ENCODE measurements at places on chromosomes 7 and 10.
A peak's percentile ranks its signal among the peaks of the same experiment; 100 is the strongest.

DNA sequence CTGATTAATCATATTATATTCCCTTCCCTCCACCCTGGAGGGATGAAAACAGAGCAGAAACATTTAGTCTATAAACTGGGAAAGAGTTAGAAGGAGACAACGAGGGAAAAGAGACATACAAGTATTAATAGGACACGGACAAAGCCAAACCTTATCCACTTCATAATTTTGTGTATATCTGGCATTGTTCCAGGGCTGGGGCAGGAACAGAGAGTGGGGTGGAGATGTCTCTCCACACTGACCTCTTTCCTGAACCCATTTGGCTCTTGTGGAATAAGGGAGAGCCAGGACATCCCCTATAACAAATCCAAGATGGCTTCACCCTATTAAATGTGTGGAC is 43.7 kb upstream of the TSPAN33 start:
- DNase-seq: no peak

GRCh38 chr10:101007099-101007711 is 7.6 kb downstream of the LZTS2 start:
- DNase-seq: no peak

GRCh38 chr10:15325944-15326284 is 45.2 kb downstream of the FAM171A1 start:
- no peak for DNase-seq

DNA sequence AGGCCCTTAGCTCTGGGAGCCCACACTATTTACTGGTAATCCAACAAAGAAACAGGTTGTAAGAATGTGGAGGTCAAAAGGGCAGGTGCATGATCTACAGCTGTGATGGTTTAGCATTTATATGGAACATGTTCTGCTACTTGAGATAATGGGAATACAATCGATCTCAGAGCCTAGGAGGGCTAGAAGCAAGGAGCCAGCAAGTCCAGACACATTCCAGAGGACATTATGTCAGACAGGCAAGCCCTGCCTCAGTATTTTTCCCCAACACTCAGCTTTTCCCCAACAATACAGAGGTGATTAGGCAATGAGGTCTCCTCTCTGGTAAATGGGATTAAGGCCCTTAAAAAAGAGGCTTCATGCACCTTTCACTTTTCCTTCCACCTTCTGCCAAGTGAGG is 21.4 kb upstream of the GNAT3 start:
- no peak for DNase-seq

DNA sequence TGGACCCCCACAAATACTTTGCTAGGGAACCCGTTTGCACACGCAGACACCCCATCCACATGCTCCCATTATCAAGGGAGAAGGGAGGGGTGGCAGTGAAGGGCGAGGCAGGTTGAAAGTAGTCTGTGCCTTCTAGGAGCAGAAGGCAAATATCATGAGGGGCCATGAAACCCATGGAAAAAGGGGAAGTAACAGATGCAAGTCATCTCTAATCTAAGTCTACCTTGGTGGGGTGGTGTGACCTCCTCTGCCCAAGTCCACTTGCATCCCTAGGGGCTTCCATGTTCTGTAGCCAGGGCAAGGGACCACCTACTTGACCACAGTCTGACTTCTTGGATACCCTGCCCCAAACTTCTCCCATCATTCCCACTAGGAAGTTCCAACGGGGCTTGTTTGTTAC is 5.5 kb downstream of the GIMAP6 start:
- DNase-seq: no peak

DNA sequence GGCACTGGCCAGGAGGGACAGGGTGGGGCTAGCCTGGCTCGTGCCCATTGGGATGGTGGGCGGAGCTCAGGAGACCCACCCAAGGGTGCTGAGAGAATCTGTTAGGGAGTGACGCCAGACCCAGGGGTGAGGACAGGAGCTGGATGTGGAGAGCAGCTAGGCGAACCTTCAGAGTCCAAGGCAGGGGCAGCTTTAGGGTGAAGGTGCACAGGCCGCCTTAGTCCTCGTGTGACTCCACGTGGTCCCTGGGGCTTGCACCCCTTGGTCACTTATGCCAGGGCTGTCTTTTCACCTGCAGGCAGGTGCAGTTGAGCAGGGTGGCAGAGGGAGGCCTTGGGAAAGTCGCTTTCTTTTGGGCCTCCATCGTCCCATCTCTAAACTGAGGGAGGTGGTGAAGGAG is 4.3 kb downstream of the RAMP3 start:
- no peak for DNase-seq

GRCh38 chr7:158651968-158652565 is 52.5 kb downstream of the NCAPG2 start:
- DNase-seq: no peak

GRCh38 chr10:97981816-97982215 is 48.6 kb downstream of the CRTAC1 start:
- DNase-seq: no peak

- no peak for DNase-seq
These were observed 1.2 kb upstream of the LRMDA start for GRCh38 chr10:75430000-75430763.

DNA sequence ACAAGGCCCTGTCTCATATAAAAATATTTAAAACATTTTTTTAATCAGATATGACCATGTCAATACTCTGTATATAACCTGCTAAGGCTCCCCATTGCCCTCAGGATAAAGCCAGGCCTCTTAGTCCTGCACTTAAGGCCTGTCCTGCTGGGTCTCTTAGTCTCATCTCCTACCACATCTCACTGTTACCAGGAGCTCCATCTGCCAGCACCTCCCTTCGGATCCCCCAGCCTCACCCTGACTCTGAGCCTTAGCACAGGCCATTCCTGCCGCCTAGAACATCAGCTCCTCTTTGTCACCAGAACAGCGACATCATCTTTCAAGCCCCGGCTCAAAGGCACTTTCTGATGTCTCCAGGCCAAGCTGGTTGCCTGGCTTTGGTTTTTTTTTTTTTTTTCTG is 25.7 kb upstream of the GTF2IRD1 start:
- no peak for DNase-seq

DNA sequence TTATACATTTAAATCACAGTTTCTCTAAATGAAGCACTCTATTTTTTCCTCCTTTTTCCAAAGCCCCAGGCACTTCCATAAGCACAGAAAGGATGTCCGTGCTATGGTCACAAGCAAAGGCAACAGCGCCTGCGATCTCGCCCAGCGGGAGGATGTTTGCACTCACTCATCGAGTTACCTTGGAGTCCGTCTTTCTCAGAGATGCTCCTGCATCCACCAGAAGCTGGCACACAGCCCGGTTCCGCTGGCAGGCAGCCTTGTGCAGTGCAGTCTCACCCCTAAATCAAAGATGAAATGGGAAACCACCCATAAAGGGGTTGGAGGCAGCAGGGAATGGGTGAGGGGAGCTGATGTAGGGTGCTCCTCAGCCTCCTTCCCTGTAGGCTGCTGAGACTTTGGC is 51.9 kb upstream of the PTN start:
- no peak for DNase-seq

DNA sequence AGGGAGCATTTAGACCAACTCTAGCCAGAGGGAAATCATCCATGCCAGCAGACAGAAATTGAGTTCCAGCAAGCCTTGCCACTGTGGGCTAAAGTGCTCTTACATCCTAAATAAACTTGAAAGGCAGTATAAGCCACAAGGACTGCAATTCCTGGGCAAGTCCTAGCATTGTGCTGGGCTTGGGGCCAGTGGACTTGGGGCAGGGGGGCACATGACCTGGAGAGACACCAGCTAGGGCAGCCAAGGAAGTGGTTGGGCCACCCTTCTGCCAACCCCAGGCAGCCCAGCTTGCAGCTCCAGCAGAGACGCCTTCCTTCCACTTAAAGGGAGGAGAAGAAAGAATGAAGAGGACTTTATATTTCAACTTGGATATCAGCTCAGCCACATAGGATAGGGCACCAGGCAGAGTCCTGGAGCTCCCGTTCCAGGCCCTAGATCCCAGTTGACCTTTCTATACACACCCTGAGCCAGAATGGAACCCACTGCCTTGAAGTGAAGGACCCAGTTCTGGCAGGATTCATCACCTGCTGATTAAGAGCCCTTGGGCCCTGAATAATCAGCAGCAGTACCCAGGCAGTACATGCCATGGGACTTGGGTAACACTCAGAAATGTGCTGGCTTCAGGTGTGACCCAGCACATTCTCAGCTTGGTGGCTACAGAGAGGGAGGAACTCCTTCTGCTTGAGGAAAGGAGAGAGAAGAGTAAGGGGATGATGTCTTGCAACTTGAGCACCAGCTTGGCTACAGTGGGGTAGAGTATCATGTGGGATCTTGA is 153.0 kb downstream of the GNAI1 start:
- DNase-seq: no peak

DNA sequence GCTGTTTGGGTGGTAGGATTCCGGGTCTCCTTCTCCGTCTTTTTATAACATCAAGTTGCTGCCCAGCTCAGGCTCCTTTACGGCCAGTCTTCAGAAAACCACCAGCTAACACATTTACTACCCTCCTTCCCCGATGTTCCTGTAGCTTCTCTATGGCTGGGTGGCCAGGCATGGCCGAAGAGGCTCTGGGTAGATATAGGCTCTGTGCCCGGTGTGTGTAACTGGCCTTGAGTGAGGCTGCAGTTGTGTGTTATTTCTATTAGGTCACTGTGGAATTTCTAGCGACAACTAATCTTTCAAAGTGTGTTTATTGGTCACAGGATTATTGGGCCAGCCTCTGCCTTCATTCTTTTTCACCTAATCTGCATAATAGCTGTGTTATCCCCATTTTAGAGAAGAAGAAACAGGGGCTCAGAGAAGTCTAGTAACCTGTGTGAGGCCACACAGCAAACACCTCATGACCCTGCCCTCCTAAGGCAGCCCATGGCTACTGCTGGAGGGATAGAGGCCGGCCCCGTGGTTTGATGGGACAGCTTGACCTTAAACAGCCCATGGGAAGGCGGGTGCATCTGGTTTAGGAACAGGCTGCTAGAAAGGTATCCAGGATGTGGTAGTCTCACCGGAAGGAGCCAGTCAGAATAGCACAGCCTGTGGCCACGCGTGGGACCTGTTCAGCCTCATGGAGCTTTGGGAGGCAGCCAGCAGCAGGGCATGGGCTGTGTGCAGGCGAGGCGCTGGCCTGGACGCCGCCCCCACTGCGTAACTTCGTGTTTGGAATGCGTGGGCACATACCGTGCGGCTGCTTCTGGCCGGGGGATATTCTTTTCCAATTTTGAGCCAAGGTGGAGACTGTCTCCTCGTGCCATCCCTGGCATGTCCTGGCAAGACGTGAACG is 29.7 kb downstream of the HTRA1 start:
- peak; percentile 33 for DNase-seq

DNA sequence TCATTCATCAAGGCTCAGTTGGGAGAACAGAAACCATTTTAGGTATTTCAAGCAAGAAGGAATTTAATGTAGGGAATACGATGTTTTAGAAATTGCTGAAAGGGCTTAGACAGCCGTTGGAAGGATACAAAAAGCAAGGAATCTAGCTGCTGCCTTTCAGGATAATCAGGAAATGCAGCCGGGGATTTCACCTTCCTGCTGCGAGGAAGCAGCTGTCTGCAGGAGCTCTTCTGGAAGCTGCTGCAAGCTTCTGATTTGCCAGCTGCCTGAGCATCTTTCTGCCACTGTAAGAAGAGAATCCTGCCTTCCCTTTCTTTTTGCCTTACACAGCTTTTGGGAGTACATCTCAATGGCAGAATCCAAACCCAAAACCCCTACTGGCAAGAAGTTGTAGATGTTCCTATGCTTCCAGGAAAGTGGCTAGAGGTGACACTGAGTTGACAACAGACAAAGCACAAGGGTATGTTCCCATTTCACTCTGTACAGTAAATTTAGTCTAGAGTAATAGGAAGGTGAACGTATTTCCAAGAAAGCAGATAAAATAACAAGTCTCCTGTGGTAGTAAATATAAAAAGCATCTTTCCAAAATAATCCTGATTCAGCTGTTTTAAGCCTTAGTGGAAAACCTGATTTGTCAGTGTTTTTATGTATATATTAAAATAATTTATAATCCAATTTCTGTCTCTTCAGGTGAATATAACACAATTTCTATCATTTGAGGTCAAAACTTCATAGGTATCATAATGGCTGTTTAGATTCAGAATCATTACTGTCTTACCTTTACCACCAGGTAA is 148.4 kb upstream of the LRGUK start:
- DNase-seq: no peak

DNA sequence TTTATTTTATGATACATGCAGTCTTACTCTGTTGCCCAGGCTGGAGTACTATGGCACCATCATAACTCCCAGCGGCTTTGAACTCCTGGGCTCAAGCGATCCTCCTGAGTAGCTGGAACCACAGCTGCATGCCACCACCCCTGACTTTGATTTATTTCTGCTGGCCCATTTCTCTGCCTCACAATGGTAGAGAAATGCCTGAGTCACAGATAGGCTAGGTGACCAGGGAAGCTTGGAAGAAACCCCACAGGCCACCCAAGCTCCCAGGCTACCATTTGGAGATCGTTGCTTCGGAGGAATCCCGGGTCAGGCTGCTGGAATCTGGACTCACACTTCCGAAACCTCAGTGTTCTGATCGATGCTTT is 17.4 kb upstream of the BAIAP2L1 start:
- no peak for DNase-seq

GRCh38 chr10:100489396-100489795 is 26.6 kb downstream of the WNT8B start:
- no peak for DNase-seq

GRCh38 chr7:135147899-135148721 is at the start of gene TMEM140:
TSS of gene TMEM140 (plus strand) at chr7:135148072. CDS start at chr7:135164442, 16,370 bp downstream.
- DNase-seq: peak; percentile 41

DNA sequence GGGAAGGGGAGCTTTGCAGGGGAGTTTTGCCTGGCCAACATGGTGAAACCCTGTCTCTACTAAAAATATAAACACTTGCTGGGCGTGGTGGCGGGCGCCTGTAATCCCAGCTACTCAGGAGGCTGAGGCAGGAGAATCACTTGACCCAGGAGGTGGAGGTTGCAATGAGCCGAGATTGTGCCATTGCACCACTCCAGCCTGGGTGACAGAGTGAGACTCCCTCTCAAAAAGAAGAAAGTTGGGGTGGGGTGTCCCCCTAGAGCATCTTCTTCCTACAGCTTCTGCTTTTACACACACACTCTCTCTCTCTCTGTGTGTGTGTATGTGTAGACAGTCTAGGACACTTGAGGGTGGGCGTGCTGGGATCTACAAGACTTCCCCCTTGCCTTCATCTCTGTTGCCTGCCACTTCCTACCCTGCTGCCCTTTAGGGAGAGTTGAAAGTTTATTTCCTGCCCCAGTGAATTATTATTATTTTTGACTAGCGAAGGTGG is 21.7 kb downstream of the PLAU start:
- DNase-seq: no peak

GRCh38 chr10:73785211-73785720 is at the start of gene ZSWIM8:
TSS of gene ZSWIM8 (plus strand) at chr10:73785606. CDS start at chr10:73785879, 273 bp downstream.
- peak; percentile 80 for DNase-seq

DNA sequence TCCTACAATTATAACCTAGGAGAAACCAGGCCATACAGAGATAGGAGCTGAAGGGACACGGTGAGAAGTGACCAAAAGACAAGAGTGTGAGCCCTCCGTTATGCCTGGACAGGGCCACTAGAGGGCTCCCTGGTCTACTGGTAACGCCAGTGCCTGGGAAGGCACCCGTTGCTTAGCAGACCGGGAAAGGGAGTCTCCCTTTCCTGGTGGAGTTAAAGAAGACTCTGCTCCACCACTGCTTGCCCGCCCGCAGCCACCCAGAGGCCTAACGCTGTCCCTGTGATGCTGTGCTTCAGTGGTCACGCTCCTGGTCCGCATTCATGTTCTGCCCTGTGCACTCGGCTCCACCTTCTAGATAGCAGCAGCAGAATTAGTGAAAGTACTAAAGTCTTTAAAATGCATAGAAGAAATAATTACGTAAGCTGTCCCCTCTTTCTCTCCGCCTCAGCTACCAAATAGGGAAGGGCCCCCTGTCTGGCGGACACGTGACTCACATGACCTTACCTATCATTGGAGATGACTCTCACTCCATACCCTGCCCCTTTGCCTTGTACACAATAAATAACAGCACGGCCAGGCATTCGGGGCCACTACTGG is 34.8 kb downstream of the GRID2IP start:
- peak; percentile 51 for DNase-seq

GRCh38 chr7:30422922-30423321 is 55.7 kb downstream of the NOD1 start:
- DNase-seq: no peak

Measured in activated effector memory CD4-positive, alpha-beta T cell treated with Interleukin-2 at 50 U/mL for 16 hours (primary cell).